ENCODE measurements at places on chromosomes 12 and 14.

DNA sequence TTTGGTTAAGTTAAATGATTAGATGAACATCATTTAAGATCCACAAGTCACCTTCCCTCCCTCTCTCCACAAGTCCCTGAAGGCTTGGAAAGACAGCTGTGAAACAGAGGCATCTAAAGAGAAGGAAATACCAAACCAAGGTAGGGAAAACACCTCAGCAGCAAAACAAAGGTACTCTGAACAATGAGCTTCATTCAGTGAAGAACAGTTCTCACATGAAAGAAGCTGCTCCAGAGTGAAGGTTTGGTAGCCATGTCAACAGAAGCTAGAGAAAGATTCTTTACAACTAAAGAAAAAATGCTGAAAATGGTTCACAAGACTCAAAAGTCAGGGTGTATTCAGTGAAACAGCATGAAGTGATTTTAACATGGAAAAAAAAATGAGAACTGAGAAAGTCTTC is 69.4 kb downstream of the FGD6 start:
- DNase-seq = no peak

DNA sequence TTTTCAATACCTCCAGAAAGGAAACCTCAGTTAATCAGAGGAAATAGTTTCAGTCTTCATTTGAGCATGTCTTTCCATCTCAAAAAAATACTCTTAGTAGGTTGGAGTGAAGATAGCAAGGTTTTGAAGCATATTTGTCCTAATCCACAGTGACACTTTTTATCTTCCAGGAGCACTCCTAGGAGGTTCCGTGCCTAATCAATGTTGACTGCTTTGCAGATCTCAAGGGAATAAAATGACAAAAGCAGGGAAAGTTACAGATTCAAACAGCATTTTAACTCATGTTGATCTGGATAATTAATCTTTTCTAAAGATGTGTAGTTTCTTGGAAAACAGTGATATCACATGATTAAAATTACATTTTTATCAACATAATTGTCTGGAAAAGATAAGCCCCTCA is 213.9 kb downstream of the ANO6 start:
- DNase-seq = no peak

GRCh38 chr12:60144395-60144794 is 548.6 kb downstream of the SLC16A7 start:
- no peak for DNase-seq

DNA sequence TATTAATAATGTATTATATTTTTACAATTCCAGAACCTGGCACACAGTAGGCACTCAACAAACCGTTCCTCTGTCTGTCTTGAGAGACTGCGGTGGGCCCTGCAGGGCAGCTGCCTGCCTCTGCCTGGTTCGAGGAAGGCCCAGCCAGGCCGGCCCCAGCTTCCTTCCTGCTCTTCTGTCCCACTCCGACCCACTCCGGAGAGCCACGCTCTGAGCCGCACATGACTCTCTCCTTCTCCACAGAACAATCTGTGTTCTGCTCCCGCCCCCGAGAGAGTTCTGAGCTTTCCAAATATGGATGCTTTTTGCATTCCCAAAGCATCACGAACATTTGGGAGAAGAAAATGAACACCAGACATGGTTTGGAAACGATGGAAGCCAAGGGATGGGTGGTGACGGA is 57.3 kb downstream of the TTC7B start:
- peak; percentile 18 for DNase-seq

GRCh38 chr14:92774572-92774971 is 19.5 kb upstream of the GOLGA5 start:
- DNase-seq = no peak

GRCh38 chr12:100574187-100575074 is 947 bp downstream of the GAS2L3 start:
- no peak for DNase-seq

DNA sequence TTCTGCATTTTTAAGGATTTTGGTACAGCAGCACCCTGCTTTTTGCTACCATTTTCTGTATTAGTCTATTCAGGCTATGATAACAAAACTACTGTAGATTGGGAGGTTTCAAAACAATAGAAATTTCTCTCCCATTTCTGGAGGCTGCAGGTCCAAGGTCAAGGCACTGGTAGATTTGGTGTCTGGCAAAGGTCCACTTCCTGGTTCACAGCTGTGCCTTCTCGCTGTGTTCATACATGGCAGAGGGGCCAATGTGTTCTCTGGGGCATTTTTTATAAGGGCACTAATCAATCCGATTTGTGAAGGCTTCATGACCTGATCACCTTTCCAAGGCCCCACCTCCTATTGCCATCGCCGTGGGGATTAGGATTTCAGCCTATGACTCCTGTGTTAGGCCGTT is 268.1 kb upstream of the RTL1 start:
- no peak for DNase-seq

DNA sequence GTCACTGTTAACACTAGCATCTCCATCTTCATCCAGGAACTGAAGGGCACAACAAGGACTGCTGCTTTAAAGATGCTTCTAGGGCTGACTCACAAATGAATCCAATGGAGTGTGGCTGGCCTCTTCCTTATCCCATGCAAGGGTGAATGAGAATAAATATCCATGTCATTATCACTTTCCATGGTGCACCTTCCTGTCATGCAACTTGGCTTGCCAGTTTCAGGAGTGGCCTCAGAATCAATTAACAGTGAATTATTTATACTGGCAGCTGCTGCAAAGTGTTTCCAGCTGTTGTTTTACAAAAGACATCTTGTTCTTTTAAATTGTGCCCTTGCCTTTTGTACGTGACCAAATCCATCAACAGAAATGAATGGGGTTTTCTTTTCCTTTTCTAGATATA is 499.3 kb upstream of the TMEM132C start:
- no peak for DNase-seq

DNA sequence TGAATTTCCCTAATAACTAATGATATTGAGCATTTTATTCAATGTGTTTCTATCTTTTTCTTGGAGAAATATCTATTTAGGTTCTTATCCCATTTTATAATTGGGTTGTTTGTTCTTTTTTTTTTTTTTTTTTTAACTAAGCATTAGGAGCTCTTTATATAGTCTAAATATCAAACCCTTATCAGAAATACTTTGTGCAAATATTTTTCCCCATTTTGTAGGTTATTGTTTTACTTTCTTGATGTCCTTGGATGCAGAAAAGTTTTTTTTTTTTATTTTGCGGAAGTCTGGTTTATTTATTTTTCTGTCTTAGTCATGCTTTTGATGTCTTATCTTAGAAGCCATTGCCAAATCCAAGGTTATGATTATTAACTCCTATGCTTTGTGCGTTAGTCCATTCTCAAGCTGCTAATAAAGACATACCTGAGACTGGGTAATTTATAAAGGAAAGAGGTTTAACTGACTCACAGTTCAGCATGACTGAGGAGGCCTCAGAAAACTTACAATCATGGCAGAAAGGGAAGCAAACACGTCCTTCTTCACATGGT is 434.3 kb upstream of the TBX3 start:
- DNase-seq = no peak

Data from BJ (cell line).